ENCODE measurements at places on chromosomes 13 and 19.

DNA sequence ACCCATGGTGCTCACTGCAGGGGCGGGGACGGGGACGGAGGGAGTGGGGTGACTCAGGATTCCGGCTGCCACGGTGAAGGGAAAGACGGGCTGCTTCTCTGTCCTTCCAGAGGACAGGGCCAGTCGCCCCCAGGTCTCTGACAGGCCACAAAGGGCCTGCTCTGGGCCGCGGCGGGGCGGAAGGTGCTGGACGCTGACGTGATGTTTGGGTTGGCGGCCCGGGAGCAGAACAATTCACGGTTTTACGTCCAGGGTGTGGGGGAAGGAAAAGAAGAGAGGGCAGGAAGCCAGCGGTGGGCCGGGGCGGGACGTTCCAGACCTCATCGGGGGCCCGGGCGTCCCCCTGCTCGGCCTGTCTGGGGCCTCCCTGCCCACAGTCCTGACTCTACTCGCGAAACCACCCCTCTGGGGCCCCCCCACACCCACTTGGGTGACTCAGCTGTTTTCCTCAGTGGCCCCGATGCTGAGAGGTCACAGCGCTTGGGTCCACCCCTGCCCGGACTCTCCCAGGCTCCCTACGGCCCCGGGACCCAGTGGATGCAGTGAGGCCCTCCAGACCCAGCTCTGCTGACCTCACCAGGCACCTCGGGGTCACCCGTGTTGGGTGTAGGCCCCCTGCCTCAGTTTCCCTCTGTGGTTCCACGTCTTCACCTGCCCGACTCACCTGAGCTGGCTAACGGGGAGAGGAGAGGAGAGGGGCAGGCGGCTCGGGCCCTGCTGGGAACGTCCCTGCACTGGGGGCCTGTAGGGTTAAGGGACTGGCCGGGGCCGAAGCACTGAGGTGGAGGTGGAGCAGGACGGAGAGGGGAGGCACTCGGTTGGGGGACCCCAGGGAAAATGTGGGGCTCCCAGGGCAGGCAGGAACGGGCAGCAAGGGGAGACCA is 29.2 kb downstream of the PIP5K1C start:
- DNase-seq, result peak; percentile 63

- no peak for DNase-seq
These were observed 290.5 kb downstream of the RFC3 start for GRCh38 chr13:34108410-34108809.

GRCh38 chr19:38922482-38922881 is 8.1 kb downstream of the SARS2 start:
- DNase-seq, result no peak

DNA sequence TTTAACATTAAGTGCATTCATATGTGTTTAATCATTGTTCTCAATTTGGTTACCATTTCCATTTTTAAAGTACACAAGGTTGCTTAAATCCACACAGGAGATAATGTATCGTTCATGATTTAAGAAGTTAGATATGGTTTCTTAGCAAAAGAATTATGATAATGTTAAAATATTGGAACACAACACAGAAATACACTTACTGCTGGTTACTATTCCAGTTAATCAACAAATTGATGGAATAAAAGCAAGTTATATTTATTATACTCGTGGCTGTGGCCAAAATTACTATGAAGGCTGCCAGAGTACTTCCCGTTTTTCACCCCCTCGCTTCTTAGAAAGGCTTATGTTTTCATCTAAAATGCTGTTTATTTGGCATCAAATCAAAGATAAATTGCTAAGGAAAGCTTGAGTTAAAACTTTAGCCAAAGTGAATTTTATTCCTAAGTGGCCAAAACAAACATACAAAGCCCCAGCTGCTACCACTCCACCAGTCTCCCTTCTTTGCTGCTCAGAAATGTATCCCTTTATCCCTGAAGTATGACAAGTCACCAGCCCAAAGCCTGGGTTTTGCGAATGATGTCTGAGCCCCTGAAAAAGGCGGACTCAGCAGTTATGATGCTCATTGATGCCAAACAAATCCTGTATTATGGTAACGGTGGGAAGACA is 27.7 kb downstream of the LCP1 start:
- DNase-seq, result no peak

GRCh38 chr19:38543807-38544568 is 73.8 kb downstream of the MAP4K1 start:
- peak; percentile 58 for DNase-seq

GRCh38 chr13:114200399-114200911 is 21.4 kb downstream of the CFAP97D2 start:
- DNase-seq, result no peak
